CD4-positive, alpha-beta T cell treated with Interleukin-6 at 100 ng/mL for 8 hours (primary cell): ENCODE measurements at places on chromosomes 6 and 20.

- no peak for DNase-seq
These were observed 336.2 kb downstream of the UTRN start for GRCh38 chr6:144621332-144621731.

- no peak for DNase-seq
These were observed 140.5 kb upstream of the ATXN1 start for GRCh38 chr6:16901782-16902181.

- DNase-seq, result no peak
These were observed 442.2 kb upstream of the MAN1A1 start for GRCh38 chr6:119791736-119792135.

DNA sequence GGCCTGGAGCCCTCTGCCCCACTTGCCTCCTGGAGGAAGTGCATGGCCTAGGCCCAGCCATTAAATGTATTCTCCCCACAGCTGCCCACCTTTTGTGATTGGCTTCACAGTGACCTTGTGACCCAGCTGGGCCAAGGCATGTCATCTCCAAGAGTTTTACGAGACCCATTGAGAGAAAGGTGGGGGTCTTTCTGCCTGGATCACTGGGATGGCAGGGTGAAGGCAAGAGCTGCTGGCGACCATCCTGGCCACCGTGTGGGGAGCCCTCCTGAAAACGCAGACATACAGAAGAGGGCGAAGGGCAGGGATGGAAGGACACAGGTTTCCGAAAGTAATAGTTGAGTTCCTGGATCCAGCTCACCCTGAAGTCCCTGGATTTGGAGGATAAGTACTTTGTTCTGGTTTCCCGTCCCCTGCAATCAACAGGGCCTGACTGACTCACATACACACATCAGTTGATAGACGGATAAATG lies 12.3 kb upstream of the SPO11 start:
- no peak for DNase-seq

DNA sequence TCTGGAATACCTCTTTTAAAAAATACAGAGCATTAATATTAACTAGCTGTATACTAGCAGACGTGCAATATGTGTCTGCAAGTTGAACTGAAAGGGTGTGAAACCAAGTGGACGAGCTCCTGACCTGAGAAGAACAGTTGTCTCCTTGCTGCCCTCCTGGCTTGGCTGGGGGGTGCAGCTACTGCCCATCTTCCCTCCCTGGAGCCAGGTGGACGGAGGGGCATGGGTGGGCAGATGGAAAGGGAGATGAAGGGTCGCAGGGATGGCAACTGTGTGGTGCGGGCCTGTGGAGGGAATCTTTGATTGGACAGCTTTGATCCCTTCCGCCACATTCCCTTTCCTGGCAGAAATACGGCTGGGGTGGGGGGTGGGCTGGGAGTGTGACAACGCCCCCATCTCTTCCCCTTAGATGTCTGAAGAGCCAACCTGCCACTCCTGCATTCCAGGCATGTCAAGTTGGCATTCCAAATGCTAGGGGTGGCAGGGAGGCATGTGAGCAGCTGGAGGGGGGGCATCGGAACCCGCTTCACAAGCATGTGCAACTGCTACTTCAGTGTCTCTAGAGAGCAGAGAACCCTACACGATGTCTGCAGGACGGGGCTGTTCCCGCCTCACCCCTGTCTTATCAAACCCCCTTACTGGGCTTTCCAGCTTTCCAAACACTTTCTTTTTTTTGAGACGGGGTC lies 37.3 kb downstream of the SRSF3 start:
- DNase-seq, result no peak

- no peak for DNase-seq
These were observed 59.6 kb upstream of the NEDD9 start for GRCh38 chr6:11292091-11292490.
